Psoas muscle (tissue), 8 donors: ENCODE measurements at places on chromosomes 12 and 14.

DNA sequence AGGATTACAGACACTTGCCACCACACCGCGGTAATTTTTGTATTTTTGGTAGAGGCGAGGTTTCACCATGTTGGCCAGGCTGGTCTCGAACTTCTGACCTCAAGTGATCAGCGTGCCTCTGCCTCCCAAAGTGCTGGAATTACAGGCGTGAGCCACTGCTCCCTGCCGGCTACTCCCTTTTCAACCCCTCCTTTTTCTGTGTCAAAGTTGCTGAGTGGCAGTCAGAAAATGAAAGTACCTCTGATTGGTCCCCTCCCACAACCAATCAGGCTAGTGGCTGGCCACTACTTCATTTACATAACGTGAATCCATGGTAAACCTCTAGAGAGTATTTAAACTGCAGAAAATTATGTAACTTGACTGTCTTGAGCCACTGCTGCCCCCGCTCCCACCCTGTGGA, 5.9 kb downstream of the RESF1 start:
- no peak for DNase-seq

- DNase-seq: no peak
Observed at GRCh38 chr14:95185767-95186392, 28.6 kb upstream of the DICER1 start.

- DNase-seq: no peak
Observed at GRCh38 chr12:108109954-108110353, 19.1 kb upstream of the WSCD2 start.

- DNase-seq: no peak
Observed at GRCh38 chr12:50637870-50638481, 125.9 kb upstream of the ATF1 start.

DNA sequence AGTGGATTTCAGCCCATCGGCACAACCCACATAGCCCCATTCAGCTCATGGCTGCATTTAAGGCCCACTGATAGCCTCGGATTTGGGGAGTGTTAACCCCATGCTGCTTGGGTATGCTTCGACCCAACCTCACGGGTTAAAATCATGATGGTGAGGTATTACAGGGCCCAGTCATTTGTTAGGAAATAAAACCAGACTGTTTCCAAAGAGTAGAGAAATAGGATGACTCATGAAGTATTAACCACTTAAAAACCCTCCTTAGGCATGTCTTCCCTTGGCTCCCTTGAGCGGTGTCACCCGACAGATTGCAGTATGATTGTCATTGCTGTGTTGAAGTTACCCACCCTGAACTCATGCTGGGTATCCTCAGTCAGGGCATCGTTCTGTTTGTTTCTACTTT, 289.1 kb downstream of the CACNA1C start:
- DNase-seq: no peak

DNA sequence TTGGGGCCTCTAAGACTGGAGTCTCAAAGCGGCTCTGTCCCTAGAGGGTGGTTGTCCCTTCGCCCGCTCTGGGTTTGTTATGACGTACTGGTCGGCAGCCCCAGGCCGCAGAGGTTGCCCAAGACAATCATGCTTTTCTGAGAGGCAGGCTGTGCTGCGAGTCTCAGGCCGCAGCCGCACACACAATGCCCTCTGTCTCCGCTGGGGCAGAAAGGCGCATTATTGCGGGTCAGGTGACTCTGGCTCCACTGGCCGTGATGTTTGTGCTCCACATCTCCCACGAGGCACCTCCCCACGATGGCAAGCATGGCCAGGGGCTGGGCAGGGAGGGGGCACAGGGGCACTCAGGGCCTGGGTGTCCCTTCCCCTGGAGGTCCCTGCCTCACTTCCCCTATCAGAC, 21.0 kb upstream of the PLEKHG3 start:
- no peak for DNase-seq

- no peak for DNase-seq
Observed at GRCh38 chr12:102441077-102441596, 39.2 kb downstream of the IGF1 start.

GRCh38 chr12:50402264-50403000, 1.7 kb downstream of the LARP4 start:
- no peak for DNase-seq

- DNase-seq: no peak
Observed at GRCh38 chr12:47841501-47841900, 21.8 kb upstream of the HDAC7 start.

GRCh38 chr12:69065775-69066174, 132.8 kb upstream of the CPM start:
- DNase-seq: no peak
